NCI-H748 treated with DMSO at 0.1 percent for 48 hours (cell line): ENCODE measurements at places on chromosomes 2 and 18.

GRCh38 chr2:181157326-181157725, 176.9 kb downstream of the UBE2E3 start:
- DNase-seq = no peak

DNA sequence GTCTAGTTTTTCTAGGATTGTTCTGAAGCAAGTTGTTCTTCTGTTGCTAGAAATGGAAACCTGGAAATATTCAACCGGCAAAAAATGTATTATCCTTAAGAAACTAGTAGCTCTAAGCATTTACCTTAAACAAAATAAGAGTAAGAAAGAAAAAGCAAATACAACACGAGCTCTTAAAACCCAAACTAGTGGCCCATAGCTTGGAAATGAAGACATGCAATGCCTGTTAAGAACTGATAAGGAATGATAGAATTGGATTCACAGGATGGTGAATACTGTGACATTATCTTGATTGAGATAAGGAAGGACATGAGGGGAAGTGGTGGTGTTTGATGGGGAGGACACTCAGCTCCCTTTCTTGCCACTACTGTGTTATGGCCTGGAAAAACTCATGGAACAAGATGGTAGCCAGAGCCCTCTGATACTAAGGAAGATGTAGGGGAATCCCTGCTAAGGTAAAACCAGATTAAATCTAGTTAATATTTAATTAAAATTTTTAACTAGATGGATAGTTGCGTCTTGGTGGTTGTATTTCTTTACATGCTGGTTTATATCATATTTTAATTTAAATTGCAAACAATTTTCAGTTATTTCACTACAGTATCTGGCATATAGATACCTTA, 193.8 kb downstream of the LPIN1 start:
- DNase-seq = no peak

GRCh38 chr2:211373203-211373602, 816.8 kb downstream of the CPS1 start:
- DNase-seq = no peak

DNA sequence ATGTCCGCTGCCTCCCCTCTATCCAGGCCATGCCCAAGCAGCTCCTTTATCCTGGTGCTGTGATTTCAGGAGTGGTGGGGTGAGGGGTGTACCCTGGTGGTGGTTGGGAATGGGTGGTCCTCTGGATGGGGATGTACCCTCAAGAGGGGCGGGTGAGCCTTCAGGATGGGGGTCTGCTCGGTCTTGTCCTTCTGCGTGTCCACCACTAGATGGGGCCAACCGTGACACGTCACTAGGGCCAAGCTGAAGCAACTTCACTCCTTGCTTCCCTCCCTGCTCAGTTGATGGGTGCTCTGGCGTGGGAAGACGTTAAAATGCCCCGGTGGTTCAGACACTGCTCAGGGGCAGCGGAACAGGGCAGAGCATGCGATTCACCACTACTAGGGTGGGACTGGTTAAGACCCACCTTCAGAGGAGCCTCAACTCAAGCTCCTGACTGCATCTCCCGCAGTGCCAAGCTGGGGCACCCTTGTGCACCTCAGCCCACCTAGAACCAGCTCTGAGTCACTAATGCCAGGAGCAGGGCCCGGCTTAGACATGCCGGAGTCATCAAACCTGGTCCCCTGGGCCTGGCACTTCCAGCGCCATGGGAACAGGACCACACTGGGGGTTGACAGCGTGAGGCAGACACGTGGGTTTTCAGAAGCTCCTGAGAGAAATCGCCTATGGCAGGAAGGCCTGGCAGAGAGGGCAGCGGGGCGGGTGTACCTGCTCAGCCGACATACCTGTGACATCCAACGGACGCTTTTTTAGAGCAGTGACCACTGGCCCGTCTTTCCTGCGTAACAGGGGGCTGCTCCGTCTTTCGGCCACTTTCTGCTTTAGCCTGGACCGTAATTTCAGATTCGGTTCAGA, 256.7 kb downstream of the HDAC4 start:
- DNase-seq = no peak

- no peak for DNase-seq
Observed at GRCh38 chr18:46019936-46020335, 52.1 kb downstream of the PSTPIP2 start.

GRCh38 chr2:54549917-54550518, 93.9 kb downstream of the SPTBN1 start:
- DNase-seq = no peak
